ENCODE measurements at places on chromosomes 3 and 15. TPM values are rescaled to one million over a fixed set of nuclear protein-coding genes. Genes with fewer than 3 reads are reported as not detected.

DNA sequence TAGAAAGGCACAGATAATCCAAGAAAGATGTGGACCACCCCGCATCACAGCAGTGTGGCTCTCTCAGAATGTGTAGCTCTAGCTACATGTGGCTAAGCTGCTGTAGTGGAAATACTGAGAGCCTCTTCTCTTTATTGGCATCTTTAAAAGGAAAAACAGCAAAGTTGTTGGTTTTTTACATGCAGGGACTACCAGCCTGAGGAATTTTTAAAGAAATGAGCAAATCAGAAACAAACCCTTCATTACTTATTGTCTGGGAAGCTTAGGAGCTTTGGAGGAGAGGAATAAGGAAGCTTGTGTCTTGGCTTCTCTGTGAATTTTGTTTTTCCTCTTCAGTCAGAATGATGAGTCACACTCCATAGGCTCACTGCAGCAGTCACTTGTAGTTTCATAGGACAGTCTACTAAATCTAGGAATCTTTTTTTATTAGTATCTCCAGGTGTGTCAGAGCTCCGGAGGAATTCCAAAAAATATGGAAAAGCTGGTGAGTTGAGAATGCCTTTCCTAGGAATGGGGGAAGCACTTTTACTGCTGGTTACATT, 27.5 kb downstream of the POLG start:
- DNase-seq: no peak

C3orf20 gene
- polyA plus RNA-seq: not detected

- DNase-seq: no peak
These were observed 78.4 kb downstream of the CCR1 start for GRCh38 chr3:46129588-46130272.

CGNL1 gene
- polyA plus RNA-seq: 12.9 TPM

DNA sequence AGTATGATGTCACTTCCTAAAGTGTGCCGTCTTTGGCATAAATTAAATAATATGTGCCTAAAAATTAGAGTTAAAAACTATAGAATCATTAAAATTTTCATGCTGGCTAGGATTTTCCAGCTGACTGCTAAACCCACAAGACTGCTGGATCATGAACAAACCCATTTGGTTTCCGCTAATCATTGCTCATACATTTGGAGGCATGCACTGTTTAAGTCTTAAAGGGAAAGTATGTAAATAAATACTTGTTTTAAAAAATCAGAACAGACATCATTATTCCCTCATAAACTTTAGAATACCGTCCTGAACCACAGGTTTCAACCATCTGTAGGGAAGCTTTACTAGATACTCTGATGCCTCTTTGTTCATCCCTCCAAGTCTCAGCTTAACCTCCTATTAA, 26.5 kb downstream of the ATP6V1A start:
- no peak for DNase-seq

NTRK3 gene
- 0.21 TPM for polyA plus RNA-seq

TRPC1 gene
- 0.15 TPM for polyA plus RNA-seq

DNA sequence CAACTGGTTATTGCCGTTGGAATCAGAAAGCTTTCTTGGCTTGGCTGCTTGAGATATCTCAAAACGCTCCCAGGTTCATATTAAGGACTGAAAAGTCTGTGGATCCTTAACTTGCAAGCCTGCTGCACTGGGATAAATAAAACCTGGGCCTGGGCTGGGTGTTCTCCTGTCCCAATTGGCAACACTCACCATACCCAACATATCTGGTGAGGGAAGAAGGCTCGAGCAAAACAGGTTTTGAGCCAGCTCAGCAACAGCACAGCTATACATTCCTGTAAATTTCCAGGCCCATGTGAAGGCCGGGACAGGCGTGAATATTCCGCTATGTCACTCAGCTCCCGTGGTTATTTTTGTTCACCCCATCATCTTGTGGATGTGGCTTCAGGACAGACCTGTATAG, 169.0 kb upstream of the BCL6 start:
- DNase-seq: no peak

- DNase-seq: no peak
These were observed 53.1 kb upstream of the GALNT15 start for GRCh38 chr3:16121391-16121790.

LRRIQ4 gene
- polyA plus RNA-seq: not detected

DNA sequence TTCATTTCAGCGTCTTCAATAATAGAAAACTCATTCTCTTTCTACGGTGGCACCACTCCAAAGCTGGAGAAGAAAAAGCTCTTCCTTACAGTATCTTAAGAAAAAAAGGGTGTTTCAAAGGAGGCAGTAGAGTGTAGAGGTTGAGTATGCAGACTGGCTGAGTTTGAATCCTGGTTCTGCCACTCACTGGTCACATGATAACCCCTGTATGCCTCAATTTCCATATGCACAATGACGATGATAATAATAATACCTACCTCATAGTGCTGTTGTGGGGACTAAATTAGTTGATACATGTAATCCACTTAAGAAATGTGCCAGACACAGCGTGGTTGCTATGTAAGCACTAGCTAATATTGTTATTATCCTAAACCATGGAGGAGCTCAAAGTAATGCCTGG, 4.5 kb downstream of the ANP32A start:
- DNase-seq: no peak

AQP9 gene
- 69.9 TPM for polyA plus RNA-seq
